Head of caudate nucleus (tissue), 42 donors: ENCODE measurements at places on chromosomes 1 and 21.

- DNase-seq = no peak
Measured at GRCh38 chr1:179178950-179179349, 50.5 kb downstream of the ABL2 start.

GRCh38 chr21:29585462-29585861 is 286.7 kb downstream of the BACH1 start:
- DNase-seq = no peak

- no peak for DNase-seq
Measured at GRCh38 chr1:225915538-225915991, 8.5 kb downstream of the PYCR2 start.

- DNase-seq = no peak
Measured at GRCh38 chr21:31211836-31212235, 132.2 kb downstream of the TIAM1 start.

DNA sequence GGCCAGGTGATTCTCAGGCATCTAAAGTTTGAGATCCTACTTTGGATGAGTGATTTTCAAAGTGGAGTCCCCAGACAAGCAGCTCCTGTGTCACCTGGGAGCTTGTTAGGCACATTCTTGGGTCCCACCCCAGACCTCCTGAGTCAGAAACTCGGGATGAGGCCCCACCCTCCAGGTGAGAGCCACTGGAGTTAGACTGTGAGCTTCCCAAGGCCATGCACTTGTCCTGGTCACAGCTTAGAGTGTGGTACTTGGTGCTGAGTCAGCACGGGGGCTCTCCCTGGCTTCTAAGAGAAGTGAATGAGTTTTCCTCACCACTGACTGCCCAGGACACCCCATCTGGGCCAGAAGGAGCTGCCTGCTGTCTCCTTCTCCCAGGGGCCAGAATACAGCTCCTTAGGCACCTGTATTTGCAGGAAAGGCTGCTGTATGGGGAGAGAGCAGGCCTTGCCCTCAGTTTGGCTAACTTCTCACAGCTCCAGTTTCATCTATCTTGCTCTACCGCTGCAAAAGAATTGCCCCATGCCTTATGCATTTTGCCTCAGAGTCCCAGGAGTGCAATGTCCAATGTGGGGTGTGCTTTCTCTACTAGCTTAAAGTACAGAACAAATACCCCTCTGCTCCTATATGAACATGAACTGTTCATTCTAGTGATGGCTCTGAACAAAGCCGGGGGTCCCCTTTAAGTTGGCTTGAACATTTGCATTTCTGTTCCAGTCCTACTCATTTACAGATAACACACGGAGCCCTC is 98.1 kb downstream of the PSMG1 start:
- DNase-seq = no peak

- DNase-seq = peak; percentile 63
Measured at GRCh38 chr1:183215076-183215720, 29.1 kb downstream of the LAMC2 start.

DNA sequence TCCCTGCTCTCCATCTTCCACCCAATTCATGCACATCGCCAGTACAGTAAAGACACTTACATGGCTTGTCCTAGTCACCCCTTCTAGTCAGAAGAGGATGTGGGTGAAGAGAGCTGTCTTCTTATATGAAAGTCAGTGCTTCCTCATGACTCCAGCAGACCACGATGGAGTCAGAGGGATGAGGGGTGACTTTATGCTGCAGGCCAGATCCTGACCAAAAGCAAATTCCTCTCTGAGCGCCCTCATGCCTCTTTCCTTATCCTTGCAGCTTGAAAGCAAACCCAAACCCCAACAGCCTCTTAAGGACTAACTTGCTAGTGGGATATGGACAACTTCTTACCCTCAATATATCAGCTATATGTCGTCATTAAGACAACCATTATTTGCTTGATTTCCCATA is 348.2 kb upstream of the DUSP10 start:
- no peak for DNase-seq

DNA sequence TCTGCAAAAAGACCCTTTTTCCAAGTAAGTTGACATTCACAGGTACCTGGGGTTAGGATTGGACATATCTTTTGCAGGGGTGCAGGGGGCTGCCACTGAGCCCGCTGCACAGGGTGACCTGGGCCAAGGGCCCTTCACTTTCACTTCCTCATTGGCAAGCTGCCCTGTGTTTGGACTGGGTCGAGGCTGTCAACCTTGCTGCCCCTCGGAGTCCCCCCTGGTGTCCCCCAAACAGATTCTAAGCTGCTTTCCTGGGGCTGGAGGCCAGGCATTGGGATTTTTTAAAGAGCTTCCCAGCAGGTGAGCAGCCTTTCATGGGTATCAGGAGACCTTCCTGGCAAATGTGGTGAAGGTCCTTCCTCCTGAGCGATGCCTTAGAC is 7.9 kb upstream of the UMODL1 start:
- DNase-seq = no peak

- no peak for DNase-seq
Measured at GRCh38 chr1:173210716-173211231, 3.6 kb upstream of the TNFSF4 start.
